ENCODE measurements at places on chromosomes 7 and 10.

- no peak for DNase-seq
- H3K4me1 ChIP-seq = no peaks in the 10 kb centered on the region
- no peaks in the 10 kb centered on the region for H3K27me3 ChIP-seq
- H3K4me3 ChIP-seq = no peak overlapping the region
- no peak overlapping the region for H3K27ac ChIP-seq
- no peaks in the 10 kb centered on the region for H3K36me3 ChIP-seq
These were observed 787.0 kb upstream of the C7orf33 start for GRCh38 chr7:147803606-147804005.

DNA sequence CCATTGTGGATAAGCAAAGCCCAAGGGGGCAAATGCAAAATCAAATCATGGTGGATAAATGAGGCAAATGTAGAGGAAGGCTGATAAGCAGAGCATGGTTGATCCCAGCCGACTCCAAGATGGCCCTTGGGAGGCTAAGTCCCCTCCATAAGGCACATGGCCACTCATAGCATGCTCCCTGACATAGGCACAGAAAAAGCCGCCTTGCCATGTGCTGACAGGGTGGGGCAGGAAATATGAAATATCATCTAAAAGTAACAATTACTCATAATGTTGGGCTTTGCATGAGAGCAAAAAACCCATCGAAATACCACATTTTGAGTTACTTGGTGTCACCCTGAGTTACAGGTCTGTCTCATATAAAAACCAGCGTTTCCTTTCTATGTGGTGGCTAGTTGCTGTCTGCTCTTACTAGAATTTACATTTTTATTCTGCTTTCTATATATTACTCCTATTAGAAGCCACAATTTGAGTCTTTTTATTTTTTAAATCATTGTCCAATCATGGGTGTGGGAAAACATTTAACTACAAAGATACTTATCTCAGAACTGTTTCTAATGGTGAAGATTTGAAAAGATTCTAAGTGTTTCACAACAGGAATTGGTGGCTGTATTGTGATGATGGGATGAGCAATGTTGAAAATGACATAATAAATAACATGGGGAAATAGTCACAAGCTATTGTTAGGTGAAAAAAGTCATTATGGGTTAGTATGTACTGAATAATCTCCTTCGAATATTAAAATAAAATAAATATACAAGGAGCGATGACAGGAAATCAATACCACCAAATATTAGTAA is 102.7 kb downstream of the CUBN start:
- H3K4me1 ChIP-seq = peaks cover 14% of the 10 kb centered on the region
- H3K27me3 ChIP-seq = no peaks in the 10 kb centered on the region
- no peak overlapping the region for H3K4me3 ChIP-seq
- no peak for DNase-seq

GRCh38 chr10:75839020-75839419 is 407.6 kb downstream of the LRMDA start:
- no peaks in the 10 kb centered on the region for H3K4me1 ChIP-seq
- DNase-seq = no peak
- H3K36me3 ChIP-seq = no peaks in the 10 kb centered on the region
- H3K27me3 ChIP-seq = no peaks in the 10 kb centered on the region

GRCh38 chr7:111841596-111842205 is 279.4 kb upstream of the IMMP2L start:
- no peak overlapping the region for H3K4me3 ChIP-seq
- no peak for DNase-seq
- no peaks in the 10 kb centered on the region for H3K36me3 ChIP-seq

- H3K4me3 ChIP-seq = no peak overlapping the region
- no peaks in the 10 kb centered on the region for H3K36me3 ChIP-seq
- DNase-seq = no peak
- no peaks in the 10 kb centered on the region for H3K27me3 ChIP-seq
These were observed 5.5 kb upstream of the MGAM start for GRCh38 chr7:141990011-141990725.

- no peaks in the 10 kb centered on the region for H3K4me1 ChIP-seq
- H3K36me3 ChIP-seq = no peaks in the 10 kb centered on the region
- no peak overlapping the region for H3K4me3 ChIP-seq
- no peak overlapping the region for H3K27ac ChIP-seq
- no peak for DNase-seq
- no peaks in the 10 kb centered on the region for H3K27me3 ChIP-seq
These were observed 531.7 kb downstream of the ETV1 start for GRCh38 chr7:13457790-13458189.

DNA sequence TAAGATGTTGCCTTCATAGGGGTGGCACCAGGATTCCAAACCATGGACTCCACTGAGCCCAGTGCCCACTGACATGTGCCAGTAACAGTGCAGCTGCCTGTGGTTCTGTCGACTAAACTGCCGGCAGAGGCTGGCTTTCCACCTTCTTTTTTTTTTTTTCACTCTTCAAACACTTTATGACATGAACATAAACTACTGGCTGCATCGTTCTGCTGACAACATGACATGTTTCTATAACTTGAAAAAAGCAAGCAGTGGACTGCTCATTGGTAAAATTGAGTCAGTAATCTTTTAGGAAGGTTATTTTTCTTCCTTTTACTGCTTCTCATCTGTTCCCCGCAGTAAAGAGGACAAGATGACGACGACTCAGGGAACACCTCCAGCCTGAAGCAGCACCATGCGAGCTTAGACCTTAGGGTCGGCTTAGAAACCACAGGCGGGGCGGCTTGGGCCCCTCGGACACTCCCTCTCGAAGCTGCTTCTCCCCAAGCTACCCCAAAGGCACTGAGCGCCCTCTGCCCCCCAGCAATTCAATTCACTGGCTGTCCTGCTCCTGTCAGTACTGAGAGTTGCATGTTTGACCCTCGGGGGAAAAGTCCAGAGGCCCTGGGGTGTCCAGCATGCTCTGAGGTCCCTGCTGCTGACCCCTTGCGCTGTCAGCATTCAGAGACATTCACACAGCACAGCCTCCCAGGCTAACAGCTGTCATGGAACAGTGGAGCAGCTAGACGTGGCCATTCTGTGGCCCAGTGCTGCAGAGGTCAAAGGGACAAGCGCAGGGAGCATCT is 112.5 kb downstream of the EGFR start:
- H3K36me3 ChIP-seq = no peaks in the 10 kb centered on the region
- H3K27ac ChIP-seq = peak overlapping the region; percentile 26
- peaks cover 22% of the 10 kb centered on the region for H3K4me1 ChIP-seq
- DNase-seq = no peak
- no peaks in the 10 kb centered on the region for H3K27me3 ChIP-seq
- H3K4me3 ChIP-seq = no peak overlapping the region

GRCh38 chr7:74174606-74175082 is 488 bp downstream of the EIF4H start:
- H3K36me3 ChIP-seq = peaks cover 10% of the 10 kb centered on the region
- H3K4me1 ChIP-seq = peaks cover 6% of the 10 kb centered on the region
- DNase-seq = no peak
- H3K27ac ChIP-seq = peak overlapping the region; percentile 91
- no peaks in the 10 kb centered on the region for H3K27me3 ChIP-seq

- no peak overlapping the region for H3K4me3 ChIP-seq
- peaks cover 22% of the 10 kb centered on the region for H3K4me1 ChIP-seq
- H3K36me3 ChIP-seq = peaks cover 10% of the 10 kb centered on the region
- peak overlapping the region; percentile 58 for H3K27ac ChIP-seq
- no peaks in the 10 kb centered on the region for H3K27me3 ChIP-seq
These were observed 25.1 kb downstream of the ZMIZ1 start for GRCh38 chr10:79093658-79094411.

GRCh38 chr7:121953601-121954000 is 80.6 kb downstream of the PTPRZ1 start:
- no peak overlapping the region for H3K27ac ChIP-seq
- H3K4me1 ChIP-seq = no peaks in the 10 kb centered on the region
- no peak for DNase-seq
- H3K4me3 ChIP-seq = no peak overlapping the region

GRCh38 chr7:95435422-95435780 is 573 bp upstream of the PON2 start:
- H3K4me3 ChIP-seq = peak overlapping the region; percentile 83
- H3K27ac ChIP-seq = no peak overlapping the region
- peaks cover 6% of the 10 kb centered on the region for H3K4me1 ChIP-seq
- H3K27me3 ChIP-seq = no peaks in the 10 kb centered on the region
- no peak for DNase-seq
- no peaks in the 10 kb centered on the region for H3K36me3 ChIP-seq

- peak overlapping the region; percentile 83 for H3K27ac ChIP-seq
- no peak overlapping the region for H3K4me3 ChIP-seq
- no peaks in the 10 kb centered on the region for H3K36me3 ChIP-seq
- H3K4me1 ChIP-seq = peaks cover 2% of the 10 kb centered on the region
- DNase-seq = peak; percentile 19
These were observed 595.9 kb downstream of the KCNMA1 start for GRCh38 chr10:77041636-77042258.

DNA sequence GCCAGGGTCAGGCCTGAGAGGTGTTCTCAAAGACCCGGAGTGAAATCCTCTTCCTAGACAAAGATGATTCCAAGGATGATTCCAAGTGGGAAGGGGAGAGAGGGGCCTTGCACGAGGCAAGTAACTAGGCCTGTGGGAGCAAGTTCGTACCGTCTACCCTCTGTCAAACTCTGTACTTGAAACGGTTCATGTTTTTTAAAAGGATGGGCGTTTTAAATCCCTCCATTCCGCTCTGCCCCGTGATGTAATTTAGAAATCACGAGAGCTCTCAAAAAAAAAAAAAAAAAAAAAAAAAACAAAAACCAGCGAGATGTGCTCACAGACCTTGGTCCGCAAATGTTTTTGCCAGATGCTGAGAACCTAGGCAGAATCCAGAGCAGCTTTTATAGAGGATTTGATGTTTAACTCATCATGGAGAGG is 114.7 kb upstream of the CARD11 start:
- H3K4me1 ChIP-seq = no peaks in the 10 kb centered on the region
- H3K27ac ChIP-seq = no peak overlapping the region
- DNase-seq = no peak
- H3K4me3 ChIP-seq = no peak overlapping the region

- H3K27me3 ChIP-seq = no peaks in the 10 kb centered on the region
- peak; percentile 81 for DNase-seq
- H3K4me1 ChIP-seq = no peaks in the 10 kb centered on the region
These were observed 47.7 kb upstream of the FGL2 start for GRCh38 chr7:77247206-77247850.

DNA sequence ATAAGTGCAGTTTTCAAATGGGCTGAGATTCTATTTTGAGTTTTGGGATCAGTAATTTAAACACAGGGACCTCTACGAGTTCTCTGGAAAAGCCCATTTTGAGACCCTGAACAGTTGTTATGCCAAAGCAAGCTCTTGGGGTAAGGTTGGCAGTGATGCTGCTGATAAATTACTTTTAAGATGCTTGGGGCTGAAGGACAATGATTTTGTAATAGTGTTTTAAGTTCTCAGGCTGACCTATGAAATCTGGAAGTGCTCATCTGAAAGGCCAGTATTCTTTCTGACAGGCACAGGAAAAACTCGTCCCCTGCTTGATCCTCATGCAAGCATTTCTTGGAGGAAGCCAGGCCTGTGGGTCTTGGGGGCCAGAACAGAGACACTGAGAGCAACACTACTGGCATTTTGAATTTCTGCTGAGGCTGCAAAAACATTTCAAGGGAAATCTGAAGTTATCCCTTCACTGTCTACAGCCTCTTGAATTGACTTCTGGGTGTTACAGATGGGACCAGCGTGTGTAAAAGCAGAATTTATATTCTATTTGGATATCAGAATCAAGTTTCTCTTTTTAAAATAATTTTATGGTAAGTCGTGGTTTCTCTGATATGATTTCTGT is 79.7 kb downstream of the AUTS2 start:
- H3K4me3 ChIP-seq = no peak overlapping the region
- no peaks in the 10 kb centered on the region for H3K27me3 ChIP-seq
- no peaks in the 10 kb centered on the region for H3K4me1 ChIP-seq

DNA sequence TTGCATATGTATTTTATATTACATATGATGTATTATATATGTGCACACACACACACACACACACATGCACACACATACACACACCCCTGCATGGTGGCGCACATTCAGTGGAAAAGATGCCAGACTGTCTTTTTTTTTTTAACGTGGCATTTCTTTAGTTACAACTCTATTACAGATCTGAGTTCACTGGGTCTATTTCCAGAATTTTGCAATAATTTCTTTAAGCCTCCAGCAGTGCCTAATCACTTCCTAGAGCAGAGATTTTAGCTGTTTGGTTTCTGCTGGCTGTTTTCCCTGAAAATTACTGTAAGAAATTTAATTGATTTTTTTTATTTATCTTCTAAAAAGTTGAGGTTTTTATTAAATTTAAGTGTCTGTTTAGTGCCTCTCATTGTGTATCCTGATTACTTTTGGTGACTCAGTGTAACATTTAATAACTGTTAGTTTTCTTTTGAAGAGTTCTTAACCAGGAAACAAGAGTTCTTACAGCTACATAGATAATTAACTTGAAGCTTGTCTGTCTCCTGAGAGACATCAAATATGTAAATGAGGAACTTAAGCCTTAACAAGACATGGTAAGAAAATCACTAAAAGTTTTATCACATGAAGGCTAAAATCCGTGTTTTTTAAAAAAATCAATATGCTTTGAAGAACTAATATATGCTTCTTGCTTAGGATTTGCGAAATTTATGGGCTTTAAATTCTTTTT is 232.0 kb downstream of the MDFIC start:
- DNase-seq = no peak
- no peak overlapping the region for H3K27ac ChIP-seq
- no peak overlapping the region for H3K4me3 ChIP-seq
- no peaks in the 10 kb centered on the region for H3K4me1 ChIP-seq

DNA sequence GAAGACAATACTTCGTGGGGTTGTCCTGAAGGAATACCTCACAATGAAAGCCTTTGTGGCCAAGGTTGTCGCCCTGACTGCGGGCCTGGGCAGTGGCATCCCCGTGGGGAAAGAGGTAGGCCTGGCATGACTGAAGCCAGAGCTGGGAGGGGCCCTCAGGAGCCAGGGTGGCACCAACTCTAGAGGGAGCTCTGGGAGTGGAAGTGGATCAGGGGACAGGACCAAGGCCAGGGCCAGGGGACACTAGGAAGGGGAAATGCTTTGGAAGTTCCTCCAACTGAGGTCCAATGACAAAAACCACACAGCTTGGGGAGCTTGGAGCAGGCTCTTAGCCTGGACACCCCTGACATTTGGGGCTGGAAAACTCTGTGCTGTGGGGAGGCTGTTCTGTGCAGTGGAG is 5.8 kb downstream of the CLCN1 start:
- peaks cover 12% of the 10 kb centered on the region for H3K4me1 ChIP-seq
- H3K27me3 ChIP-seq = no peaks in the 10 kb centered on the region
- H3K27ac ChIP-seq = no peak overlapping the region
- H3K36me3 ChIP-seq = no peaks in the 10 kb centered on the region
- H3K4me3 ChIP-seq = no peak overlapping the region
- DNase-seq = no peak

DNA sequence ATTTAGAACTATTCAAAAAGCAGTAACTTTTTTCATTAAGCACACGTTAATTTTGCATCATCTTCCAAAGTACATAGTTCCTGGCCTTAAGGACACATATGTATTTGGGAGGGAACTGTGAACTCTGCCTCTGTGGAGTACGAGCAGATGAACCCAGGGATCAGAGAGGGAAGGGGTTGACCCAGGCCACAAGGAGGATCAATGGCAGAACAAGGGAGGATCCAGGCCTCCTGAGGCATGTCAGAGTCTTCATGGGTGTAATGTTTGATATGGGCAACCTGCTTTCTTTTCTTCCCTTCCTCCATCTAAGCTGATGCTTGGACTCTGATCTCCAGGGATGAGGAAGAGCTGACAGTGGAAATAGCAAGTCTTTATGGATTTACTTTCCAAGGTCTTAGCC is 164.0 kb downstream of the SH2D4B start:
- H3K27me3 ChIP-seq = no peaks in the 10 kb centered on the region
- no peak for DNase-seq
- H3K4me3 ChIP-seq = no peak overlapping the region
- H3K4me1 ChIP-seq = no peaks in the 10 kb centered on the region
